ENCODE measurements at places on chromosomes 6 and 20. TPM values are rescaled to one million over a fixed set of nuclear protein-coding genes. Genes with fewer than 3 reads are reported as not detected.

DNA sequence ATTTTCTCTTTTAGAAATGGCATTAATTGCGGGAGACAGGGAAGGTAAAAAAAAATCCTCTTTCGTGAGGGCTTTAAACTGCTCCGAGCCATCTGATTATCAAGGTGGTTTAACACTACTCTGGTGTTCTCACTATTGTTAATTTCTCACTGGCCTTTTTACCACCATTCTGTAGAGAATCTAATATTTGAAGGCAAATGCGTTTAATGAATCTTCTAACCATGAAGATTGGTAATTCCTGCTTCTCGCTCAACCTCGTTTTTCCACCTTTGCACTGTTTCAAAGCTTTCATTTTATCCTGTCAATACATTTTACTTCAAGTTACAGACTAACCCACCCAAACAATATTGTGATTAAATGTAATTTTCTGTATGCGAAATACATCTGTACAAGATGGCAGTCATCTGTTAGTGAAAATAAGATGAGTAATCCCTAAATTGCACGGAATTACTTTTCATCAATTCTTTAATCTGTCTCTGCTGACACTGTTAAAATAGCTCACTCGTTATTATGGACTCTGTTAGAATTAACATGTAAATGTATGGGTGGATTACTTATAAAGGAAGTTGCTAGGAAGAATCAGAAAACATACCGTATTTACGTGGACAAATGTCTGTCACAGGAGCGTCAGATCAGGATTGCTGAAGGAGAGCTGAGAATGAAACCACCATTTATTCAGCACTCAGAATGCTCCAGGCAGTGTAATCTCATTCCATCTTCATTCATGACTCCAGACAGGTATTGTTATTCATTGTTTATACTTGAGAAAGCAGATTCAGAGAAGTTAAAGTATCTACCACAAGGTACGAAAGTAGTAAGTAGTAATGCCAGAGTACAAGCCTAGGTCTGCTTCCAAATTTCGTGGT lies 1.1 kb upstream of the LCA5 start:
- DNase-seq: no peak

DNA sequence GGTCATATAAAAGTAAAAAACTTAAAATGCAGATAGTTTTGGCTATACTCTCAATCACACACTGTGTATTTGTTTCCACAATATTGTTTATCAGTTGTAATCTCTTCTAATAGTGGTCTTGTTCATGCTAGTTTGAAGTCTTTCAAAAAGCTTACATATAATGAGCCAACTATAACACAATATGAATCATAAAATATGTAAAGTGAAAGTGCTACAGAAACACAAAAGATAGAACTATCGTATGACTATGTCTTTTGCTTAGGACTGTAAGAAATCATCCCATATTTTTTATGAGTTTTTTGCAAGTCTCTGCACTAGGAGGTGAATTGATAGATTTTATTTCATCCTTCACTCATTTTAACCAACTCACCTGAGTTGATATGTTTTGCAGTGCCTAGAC lies 136.0 kb downstream of the MMUT start:
- DNase-seq: no peak

DNA sequence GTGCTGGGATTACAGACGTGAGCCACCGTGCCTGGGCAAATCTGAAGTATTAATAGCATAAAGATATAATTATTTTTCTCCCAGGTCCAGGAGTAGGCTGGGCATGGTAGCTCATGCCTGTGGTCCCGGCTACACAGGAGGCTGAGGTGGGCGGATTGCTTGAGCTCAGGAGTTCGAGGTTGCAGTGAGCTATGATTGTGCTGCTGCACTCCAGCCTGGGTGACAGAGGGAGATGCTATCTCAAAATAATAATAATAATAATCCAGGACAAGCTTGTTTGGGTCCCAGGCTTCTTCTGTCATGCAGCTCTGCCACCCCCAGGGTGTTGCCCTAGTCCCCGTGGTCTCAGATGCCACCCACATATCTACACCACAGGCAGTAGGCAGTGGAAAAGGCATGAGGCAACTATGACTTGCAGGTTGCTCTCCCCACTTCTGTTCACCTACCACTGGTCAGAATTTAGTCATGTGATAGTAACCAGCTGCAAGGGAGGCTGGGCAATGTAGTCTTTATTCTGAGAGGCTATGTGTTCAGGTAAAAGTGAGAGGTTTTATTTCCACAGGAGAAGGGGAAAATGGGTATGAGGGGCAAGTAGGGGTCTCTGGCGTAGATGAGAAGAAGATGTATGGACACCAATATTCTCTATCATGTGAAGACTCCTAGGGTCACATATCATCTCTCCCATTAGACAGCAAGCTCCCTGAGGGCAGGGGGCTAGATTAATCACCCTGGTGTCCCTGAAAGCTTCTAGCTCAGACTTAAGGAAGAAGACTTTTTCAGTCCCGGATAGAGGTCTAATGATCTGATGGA lies 25.7 kb downstream of the TCF15 start:
- DNase-seq: no peak

- DNase-seq: no peak
Observed at GRCh38 chr6:92684386-92684785, 735.0 kb downstream of the EPHA7 start.

DNA sequence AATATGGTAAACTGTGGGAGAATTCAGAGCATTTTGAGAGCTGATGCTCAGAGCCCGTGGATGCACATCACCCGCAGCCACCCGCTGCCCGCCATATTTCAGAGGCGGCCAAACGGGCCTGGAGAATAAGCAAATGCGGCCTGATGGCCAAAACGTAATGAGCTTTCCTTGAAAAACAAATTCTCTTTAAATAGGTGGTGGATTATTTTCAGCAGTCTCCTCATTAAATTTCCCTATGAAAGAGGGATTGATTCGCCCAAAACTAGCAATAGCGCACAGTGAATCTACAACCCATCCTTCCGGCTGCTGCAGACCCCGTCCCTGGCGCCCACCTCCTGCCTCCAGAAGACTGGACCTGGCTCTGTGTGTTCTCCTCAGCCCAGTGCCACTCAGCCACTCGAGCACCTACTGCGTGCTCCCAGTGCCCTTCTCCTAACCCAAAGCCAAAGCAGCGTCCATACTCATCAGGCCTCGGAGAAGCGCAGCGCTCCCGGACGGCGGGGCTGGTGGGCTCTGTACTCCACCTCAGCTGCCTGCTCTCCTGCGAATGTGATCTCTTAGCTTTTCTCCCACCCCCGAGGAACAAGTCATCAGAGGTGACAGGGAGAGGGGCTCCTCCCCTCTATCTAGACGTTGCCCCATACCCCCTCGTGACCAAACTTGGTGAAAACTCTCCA lies 224.8 kb downstream of the TAF4 start:
- DNase-seq: no peak

- DNase-seq: no peak
Observed at GRCh38 chr20:4560667-4561066, 161.0 kb upstream of the PRND start.

DNA sequence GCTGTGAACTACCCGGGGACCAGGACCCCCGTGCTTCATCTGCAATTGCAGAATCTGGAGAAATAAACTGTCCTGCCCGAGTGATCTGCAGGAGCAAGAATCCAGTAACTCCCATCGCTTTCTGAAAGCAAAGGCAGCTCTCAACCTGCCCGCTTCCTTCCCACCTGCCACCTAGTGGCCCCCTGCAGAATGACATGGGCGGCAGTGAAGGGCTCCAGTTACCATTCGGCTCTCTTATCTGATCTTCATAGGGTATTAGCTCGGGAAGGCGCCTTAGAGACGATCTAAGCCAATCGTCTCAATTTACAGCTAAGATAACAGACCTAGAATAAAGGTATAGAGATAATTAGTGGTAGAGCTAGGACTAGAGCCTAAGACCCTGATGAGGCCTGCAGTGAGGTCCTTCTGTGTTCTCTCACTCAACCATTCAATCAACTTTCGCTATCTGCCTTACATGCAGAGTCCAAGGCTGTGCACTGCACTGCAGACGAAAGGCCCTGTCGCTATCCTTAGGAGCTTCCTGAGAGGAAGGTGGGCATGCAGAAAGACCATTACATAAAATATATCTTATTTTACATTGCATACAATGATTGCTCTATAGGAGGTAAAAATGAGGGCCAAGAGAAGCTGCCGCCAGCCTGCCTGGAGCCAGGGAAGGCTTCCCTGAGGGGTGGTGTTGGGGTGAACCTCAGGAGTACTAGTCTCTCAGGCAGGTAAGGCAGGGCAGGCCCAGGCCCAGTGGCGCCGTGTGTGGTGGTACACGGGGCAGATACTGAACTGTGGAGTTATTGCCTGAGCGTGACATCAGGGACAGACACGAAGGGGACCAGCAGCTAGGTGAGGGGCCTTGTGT lies 7.1 kb upstream of the PSMG4 start:
- DNase-seq: peak; percentile 74

DNA sequence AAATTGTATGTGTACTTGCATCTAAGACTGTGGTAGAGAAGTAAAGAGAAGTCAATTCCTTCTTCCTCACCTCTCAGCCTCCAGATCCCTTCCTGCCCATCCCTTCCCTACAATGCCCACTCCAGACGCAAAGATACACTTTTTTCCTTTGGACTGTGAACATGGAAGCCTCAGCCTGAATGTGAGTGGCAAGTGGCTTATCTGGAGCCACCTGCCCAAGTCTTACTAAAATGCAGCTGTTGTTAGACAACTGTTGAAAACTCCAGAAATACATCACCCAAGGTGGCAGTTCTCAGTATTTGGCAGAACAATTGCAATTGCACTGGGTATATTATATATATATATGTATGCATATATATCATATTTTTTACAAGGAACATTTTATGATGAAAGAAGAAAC lies 7.5 kb downstream of the VGLL2 start:
- no peak for DNase-seq

CNR1 gene
- not detected for total RNA-seq

ULBP2 gene
- 1.9 TPM for total RNA-seq

MMP24 gene
- not detected for total RNA-seq

CLDN20 gene
- not detected for total RNA-seq

SCUBE3 gene
- total RNA-seq: not detected

AHI1 gene
- 27.5 TPM for total RNA-seq

IP6K3 gene
- total RNA-seq: not detected

All from CD4-positive, alpha-beta T cell (primary cell).